ENCODE measurements at places on chromosomes 5 and 9.

GRCh38 chr5:160923936-160924710 is 72.1 kb upstream of the ATP10B start:
- no peak for DNase-seq

- DNase-seq: no peak
Observed at GRCh38 chr5:111138096-111138495, 45.9 kb downstream of the WDR36 start.

GRCh38 chr9:89601306-89601705 is 3.5 kb upstream of the GADD45G start:
- DNase-seq: no peak

DNA sequence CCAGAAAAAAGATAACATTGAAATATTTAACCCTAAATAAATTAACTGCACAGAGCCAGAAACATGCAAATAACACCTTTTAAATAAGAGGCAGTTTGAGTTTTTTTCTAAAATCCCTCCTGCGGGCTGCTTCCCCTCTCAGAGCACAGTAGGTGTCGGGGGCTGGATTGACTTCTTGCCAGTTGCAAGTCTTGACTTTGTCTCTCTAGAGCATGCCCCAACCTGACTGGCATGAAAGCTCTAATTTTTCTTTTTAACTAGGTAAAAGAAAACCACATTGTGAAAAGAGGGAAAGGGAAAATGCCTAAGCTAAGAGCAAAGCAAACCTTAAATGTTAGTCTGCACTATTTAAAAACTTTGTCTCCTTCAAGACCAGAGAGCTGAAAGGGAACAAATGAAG is 46.4 kb upstream of the DNAH5 start:
- no peak for DNase-seq

DNA sequence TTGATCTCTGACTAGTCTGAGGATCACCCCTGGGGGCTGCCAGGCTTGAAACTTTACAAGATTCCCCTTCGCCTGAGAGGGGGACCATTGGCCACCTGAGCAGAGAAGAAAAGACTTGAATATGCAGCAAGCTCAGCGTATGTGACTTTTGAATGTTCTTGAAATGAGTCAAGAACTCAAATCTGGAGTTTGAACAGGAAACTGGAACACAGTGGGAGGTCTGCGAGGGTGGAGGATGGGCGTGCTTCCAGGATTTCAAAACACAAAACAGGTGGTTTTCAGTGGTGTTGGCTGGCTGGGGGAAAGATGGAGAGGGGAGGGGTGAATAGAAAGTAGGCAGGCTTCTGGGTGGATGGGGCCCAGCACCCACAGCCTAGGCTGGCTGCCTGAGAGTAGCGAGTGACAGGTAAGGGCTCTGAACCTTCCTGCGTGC is 40.6 kb downstream of the TMEM174 start:
- no peak for DNase-seq

GRCh38 chr9:34452568-34452967 is 5.8 kb downstream of the FAM219A start:
- DNase-seq: no peak

GRCh38 chr5:52579391-52579790 is 208.3 kb upstream of the ITGA1 start:
- no peak for DNase-seq

- no peak for DNase-seq
Observed at GRCh38 chr5:67695369-67695768, 498.8 kb upstream of the CD180 start.

DNA sequence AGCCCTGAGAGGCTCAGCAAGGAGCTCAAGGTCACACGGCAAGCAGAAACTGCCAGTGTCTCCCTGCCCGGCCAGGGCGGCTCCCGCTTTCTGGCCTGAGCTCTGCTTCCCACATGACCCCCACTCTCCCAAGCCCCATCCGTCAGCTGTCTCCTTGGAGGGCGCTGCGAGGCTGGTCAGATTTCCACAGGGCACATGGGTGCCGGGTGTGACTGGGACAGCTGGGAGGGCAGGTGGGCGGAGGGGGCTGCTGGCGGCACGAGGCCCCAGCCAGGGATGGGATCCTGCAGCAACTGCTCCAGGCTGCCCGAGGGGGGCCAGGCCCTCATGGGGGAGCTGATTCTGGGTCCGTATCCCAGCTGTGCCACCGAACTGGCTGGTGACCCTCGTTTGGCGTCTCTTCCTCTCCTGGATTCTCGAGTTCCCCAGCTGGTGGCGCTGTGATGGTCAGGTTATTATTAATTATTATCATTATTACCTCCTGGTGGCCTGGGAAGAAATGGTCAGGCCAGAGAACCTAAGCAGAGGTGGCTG is 12.9 kb upstream of the WDR38 start:
- DNase-seq: no peak

GRCh38 chr9:131738293-131739132 is 1.4 kb downstream of the RAPGEF1 start:
- no peak for DNase-seq

GRCh38 chr5:651296-652022 is 39.3 kb downstream of the CEP72 start:
- DNase-seq: no peak

- no peak for DNase-seq
Observed at GRCh38 chr5:24850926-24851486, 206.2 kb upstream of the CDH10 start.

GRCh38 chr9:89312222-89312571 is 1.2 kb downstream of the CKS2 start:
- DNase-seq: no peak

DNA sequence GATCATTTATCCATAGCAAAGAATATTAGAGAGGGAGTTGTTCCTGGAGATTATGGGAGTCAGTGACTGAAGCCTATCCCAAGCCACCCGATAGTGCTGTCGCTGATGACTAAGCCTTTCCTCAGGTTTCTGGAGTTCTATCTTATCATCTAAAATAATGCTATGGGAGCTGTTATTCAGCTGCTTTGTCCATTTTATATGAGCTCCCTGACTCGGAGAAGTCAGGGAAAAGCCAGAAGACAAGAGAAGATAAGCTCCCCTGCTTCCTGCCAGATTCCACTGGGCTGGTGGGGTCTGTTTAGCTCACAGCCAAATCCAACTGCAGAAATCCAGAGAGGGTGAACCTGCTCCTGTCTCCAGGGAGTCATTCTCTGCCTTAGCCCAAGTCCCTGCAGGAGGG is 148.2 kb downstream of the DROSHA start:
- DNase-seq: no peak

DNA sequence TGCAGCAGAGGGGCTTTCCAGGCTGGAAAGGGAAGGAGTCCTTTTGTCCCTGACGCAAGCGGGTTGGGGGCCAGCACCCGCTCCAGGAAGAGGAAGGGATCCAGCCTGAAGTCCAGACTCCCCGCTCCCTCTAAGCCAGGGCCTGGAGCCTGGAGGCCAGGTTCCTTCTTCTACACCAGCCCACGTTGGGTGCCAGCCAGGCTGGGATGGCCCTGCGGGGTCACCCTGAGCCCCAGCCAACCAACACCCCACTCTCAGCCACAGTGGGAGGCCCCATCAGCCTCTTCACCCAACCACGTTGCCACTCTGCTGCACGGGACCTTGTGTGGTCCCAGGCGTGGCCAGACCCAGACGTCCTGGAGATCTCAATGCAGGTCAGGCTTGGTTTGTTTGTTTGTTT is 970 bp upstream of the FUT7 start:
- no peak for DNase-seq

DNA sequence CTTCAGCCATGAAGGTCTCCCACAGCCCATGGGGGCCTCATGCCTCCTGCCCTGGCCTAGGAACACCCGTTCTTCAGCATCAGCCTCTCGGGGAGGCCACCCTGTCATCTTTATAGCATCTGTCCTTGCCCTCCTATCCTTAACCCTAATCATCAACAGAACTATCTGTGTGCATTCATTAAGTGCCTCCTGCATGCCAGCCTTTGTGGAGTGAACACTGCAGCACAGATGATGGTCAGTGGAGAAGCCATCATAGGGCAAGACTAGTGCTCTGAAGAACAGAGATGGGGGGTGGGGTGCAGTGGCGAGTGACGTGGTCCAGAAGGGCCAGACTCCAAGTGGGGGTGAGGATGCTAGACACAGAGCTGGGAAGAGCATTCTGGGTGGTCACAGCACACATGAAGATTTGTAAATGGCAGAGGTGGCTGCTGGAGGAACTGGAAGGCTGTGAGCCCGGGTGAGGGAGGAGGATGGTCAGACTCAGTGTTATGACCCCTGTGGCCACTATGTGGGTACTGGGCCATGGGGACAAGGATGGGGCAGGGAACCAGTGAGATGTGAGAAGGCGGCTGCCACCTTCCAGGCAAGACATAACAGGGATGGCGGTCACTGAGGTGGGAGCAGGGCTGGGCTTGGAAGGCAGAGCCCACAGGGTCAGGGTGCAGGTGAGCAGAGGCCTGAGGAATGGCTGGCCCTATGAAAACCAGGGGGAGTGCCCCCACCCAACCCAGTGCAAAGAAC is 3.6 kb upstream of the CARD19 start:
- DNase-seq: no peak

- DNase-seq: no peak
Observed at GRCh38 chr9:137382444-137383080, 40.4 kb downstream of the EXD3 start.

DNA sequence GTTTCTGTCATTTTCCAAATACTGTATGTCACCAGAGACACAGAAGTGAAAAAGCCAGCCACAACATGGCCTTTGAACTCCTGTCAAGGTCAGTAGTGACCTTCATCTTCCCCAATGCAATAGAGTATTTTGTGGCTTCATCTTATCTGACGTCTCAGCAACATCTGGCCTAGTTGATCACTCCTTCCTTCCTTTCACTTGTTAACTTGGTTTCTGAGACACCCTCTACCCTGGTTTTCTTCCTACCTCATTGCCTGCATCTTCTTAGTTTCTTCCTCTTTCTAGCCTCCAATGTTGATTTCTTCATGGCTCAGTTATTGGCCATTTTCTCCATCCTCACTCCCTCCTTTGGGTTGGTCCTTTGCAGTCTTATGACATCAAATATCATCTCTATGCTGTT is 36.3 kb downstream of the GLIS3 start:
- no peak for DNase-seq

GRCh38 chr5:103690676-103691075 is 128.1 kb upstream of the NUDT12 start:
- no peak for DNase-seq

DNA sequence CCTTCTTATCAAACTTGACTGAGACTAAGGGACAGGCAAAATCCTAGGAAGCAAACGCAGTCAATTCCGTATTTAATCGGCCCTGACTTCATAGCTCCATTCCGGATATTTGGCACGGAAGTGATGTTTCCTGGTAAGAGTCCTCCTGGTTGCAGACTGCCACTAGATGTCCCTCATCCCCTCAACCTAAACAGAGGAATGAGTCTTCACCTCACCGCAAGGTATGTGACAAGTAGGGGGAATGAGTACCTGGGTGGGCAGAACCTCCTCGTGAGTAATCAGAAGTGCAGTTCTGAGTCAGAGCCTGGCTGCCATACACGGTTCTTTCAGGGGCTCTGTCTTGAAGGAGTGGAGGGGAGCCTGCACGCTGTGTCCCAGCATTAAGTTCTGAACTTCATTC is 173.6 kb downstream of the MUSK start:
- no peak for DNase-seq

- no peak for DNase-seq
Observed at GRCh38 chr9:130276121-130276520, 10.6 kb downstream of the HMCN2 start.

GRCh38 chr9:15606643-15607472 is 54.0 kb downstream of the CCDC171 start:
- DNase-seq: no peak

DNA sequence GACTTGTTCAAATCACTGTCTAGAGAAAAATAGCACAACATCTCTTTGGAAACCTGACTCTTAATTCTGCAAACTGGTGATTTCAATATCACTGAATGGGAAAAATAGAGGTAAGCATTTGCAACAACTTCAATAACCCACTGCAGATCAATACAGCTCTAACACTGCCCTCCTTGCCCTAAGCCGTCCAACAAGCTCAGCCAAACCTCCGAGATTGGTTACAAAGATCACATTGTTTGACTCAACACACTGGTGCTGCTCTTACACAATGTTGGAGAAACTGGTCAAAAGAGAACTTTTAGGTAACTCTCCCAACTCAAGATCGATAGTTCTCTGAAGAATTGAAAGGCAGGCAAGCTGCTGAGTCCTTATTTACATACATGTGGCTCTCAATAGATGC is 150.4 kb downstream of the SPOCK1 start:
- no peak for DNase-seq

- no peak for DNase-seq
Observed at GRCh38 chr5:169656125-169656901, 19.2 kb downstream of the DOCK2 start.

DNA sequence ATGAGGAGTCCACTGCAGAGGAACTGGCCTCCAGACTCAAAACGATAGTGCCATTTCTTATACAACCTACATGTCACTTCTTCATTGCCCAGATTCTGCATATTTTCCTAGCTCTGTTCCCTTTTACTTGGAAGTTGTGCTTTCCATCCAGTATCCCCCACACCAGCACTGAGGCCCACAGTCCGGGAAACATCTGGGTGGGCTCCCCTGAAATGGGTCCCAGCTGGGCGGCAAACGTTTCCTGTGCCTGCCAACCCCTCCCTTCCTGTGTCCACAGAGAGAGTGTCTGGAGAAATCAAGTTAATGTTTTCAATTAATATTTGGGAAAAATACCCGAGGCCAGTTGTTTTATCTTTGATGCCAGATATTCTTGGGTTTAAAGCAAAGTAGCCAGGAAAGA is 111.8 kb downstream of the COL23A1 start:
- no peak for DNase-seq

GRCh38 chr9:114390952-114391351 is 3.2 kb upstream of the AKNA start:
- DNase-seq: no peak

- no peak for DNase-seq
Observed at GRCh38 chr5:166957782-166958181, 1333.7 kb upstream of the WWC1 start.

- DNase-seq: no peak
Observed at GRCh38 chr9:34989946-34990635, 546 bp downstream of the DNAJB5 start.

DNA sequence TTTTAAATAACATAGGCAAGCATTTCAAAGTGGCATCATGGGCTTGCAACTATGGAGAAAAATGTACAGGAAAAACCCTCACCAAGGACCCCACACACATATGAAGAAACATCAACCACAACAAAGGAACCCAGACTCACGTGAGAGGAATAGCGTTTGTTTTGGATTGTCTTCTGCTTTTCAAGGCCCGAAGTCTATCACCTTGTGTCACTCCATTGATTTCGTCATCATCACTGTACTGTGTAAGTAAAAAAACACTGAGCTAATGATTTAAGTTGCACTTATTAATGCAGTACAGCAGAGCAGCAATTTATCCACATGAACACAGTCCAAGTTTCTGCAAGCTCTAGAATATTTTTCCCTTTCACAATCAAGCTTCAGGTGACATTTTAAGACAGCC is 72.4 kb downstream of the HABP4 start:
- DNase-seq: no peak

- DNase-seq: no peak
Observed at GRCh38 chr5:112485934-112486355, 66.9 kb upstream of the EPB41L4A start.

GRCh38 chr9:16729651-16730050 is 140.8 kb downstream of the BNC2 start:
- DNase-seq: no peak

- DNase-seq: no peak
Observed at GRCh38 chr9:21121595-21122251, 19.9 kb downstream of the IFNW1 start.
